ENCODE measurements at places on chromosomes 2 and 18.

- DNase-seq = no peak
These were observed 142.3 kb downstream of the ABCA12 start for GRCh38 chr2:214995926-214996670.

GRCh38 chr2:203097735-203098134, 83.1 kb downstream of the NBEAL1 start:
- DNase-seq = no peak

DNA sequence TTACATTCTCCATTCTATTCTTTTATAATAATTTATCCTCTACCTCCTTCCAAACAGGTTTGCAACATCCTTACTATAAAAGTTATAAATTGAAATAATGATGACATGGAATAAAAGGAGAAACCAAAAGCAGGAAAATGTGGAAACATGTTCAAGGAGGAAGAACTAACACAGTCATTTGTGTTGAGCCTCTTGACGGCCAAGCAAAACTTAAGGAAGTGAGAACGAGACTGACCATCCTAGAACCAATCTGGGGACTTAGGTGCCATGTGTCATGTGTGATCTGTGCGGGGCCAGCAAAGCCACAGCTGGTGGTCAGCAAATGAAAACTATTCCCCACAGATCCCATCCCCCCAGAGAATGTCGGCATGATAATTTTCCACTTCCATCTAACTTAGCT, 25.6 kb upstream of the FAM124B start:
- no peak for DNase-seq

- no peak for DNase-seq
These were observed 71.3 kb downstream of the CTIF start for GRCh38 chr18:48609820-48610815.

GRCh38 chr18:67411116-67411515, 105.4 kb downstream of the DSEL start:
- DNase-seq = no peak

GRCh38 chr18:73124175-73124574, 256.4 kb upstream of the NETO1 start:
- DNase-seq = no peak
